Activated CD4-positive, alpha-beta T cell treated with anti-CD3 and anti-CD28 coated beads, Interleukin-2, amount 10 ng/mL, durations not matched to agents 24 days and 14 days (primary cell): ENCODE measurements at places on chromosomes 12 and 14. TPM values are rescaled to one million over a fixed set of nuclear protein-coding genes. Genes with fewer than 3 reads are reported as not detected.

- DNase-seq: no peak
- no peaks in the 10 kb centered on the region for H3K27me3 ChIP-seq
- no peak overlapping the region for H3K4me3 ChIP-seq
- H3K4me1 ChIP-seq: no peaks in the 10 kb centered on the region
- no peaks in the 10 kb centered on the region for H3K36me3 ChIP-seq
These were observed 128.8 kb upstream of the CLEC14A start for GRCh38 chr14:38384741-38385140.

DNA sequence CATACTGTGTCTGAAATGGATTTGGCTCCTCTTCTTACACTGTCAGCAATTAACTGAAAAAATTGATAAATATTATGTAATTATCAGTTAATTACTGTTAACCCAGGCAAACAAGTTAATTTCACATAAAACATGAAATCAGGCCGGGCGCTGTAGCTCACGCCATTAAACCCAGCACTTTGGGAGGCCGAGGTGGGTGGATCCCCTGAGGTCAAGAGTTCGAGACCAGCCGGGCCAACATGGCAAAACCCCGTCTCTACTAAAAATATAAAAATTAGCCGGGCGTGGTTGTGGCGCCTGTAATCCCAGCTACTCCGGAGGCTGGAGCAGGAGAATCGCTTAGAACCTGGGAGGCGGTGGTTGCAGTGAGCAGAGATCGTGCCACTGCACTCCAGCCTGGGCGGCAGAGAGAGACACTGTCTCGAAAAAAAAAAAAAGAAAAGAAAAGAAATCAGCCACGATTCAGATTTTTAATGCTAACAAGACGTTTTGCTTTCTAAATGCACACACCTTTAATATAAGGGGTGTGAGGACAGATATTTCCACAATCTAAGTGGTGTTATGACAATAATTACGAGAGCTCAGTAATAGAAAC, 473 bp upstream of the TMEM19 start:
- H3K4me3 ChIP-seq: peak overlapping the region; percentile 92
- no peaks in the 10 kb centered on the region for H3K36me3 ChIP-seq
- DNase-seq: peak; percentile 56
- no peaks in the 10 kb centered on the region for H3K27me3 ChIP-seq

GRCh38 chr12:70948976-70949336, 28.4 kb upstream of the PTPRR start:
- H3K27ac ChIP-seq: no peak overlapping the region
- no peak overlapping the region for H3K4me3 ChIP-seq
- no peak for DNase-seq
- no peaks in the 10 kb centered on the region for H3K4me1 ChIP-seq
- H3K27me3 ChIP-seq: no peaks in the 10 kb centered on the region
- H3K36me3 ChIP-seq: no peaks in the 10 kb centered on the region

ZDHHC22 gene
- not detected in 2 replicates for total RNA-seq

DNA sequence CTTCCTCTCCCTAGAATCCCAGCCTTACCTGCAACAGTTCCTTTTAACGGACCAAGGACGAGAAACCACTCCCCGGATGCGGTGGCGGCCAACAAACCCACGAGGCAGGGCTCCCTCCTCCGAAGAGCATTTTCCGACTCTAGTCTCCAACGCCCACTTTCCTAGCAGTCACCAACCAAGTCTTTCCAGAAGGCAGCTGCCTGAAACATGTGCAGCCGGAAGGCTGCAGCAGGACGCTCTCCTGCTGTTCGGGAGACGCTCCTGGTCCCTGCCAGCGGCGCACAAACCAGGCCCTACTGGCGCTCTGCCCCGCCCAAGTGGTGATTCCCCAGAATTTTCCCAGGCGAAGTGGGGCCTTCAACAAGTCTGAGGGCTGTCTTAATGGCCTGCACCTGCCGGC, 21.1 kb upstream of the ADAM20 start:
- no peak for DNase-seq
- H3K4me1 ChIP-seq: no peaks in the 10 kb centered on the region
- H3K4me3 ChIP-seq: no peak overlapping the region
- H3K27ac ChIP-seq: no peak overlapping the region
- no peaks in the 10 kb centered on the region for H3K27me3 ChIP-seq

KRT77 gene
- total RNA-seq: not detected in 2 replicates

L3HYPDH gene
- 20.8 TPM in 2 replicates for total RNA-seq

GRCh38 chr14:66330228-66330627, 155.9 kb upstream of the CCDC196 start:
- peaks cover 2% of the 10 kb centered on the region for H3K27me3 ChIP-seq
- H3K4me1 ChIP-seq: no peaks in the 10 kb centered on the region
- H3K27ac ChIP-seq: no peak overlapping the region
- H3K36me3 ChIP-seq: no peaks in the 10 kb centered on the region

BBOF1 gene
- 0.57 and 0.72 TPM in 2 replicates for total RNA-seq

- H3K27ac ChIP-seq: peak overlapping the region; percentile 100
- H3K4me1 ChIP-seq: peaks cover 52% of the 10 kb centered on the region
- peak overlapping the region; percentile 90 for H3K4me3 ChIP-seq
- peaks cover 4% of the 10 kb centered on the region for H3K36me3 ChIP-seq
These were observed 7.0 kb upstream of the UBC start for GRCh38 chr12:124921200-124922031.

PTPN6 gene
- total RNA-seq: 349 and 355 TPM in 2 replicates

DENND5B gene
- 0.19 TPM in 1 of 2 replicates, not detected in the other for total RNA-seq

CDKN3 gene
- 42.5 and 50.8 TPM in 2 replicates for total RNA-seq

DNA sequence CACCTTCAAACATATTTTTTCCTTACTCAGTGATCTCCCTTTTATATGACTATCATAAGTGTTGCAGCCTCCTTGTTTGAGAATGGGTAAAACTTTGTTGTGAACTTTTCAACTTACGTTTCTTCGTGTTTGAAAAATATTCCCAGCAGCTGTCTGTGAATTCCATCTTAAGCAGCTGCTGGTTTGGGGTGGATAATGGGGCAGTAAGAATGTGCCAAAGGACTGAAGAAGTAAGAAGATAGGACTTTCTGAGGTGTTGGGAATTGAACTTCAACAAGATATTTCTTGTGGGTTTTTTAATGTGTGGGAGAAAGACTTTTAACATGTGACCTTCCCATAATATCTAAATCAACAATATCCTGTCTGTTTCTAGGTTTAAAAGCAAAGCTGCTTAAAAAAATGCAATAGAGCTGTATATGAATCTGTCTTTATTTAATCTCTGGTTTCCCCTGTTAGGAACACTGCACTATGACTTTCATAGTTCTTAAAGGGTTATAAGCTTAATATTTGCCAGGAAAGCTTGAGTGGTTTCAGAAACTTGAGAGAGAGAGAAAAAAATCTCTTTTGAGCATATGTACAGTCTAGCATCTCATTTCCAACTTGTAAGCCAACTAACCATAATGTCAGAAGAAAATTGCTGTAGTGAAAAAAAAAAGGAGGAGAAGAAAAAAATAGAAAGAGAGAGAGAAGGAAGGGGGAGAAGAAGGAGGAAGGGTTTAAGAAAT, 1659.2 kb upstream of the FLRT2 start:
- H3K4me1 ChIP-seq: no peaks in the 10 kb centered on the region
- H3K4me3 ChIP-seq: no peak overlapping the region
- H3K27ac ChIP-seq: no peak overlapping the region
- no peaks in the 10 kb centered on the region for H3K27me3 ChIP-seq
- H3K36me3 ChIP-seq: no peaks in the 10 kb centered on the region

DNA sequence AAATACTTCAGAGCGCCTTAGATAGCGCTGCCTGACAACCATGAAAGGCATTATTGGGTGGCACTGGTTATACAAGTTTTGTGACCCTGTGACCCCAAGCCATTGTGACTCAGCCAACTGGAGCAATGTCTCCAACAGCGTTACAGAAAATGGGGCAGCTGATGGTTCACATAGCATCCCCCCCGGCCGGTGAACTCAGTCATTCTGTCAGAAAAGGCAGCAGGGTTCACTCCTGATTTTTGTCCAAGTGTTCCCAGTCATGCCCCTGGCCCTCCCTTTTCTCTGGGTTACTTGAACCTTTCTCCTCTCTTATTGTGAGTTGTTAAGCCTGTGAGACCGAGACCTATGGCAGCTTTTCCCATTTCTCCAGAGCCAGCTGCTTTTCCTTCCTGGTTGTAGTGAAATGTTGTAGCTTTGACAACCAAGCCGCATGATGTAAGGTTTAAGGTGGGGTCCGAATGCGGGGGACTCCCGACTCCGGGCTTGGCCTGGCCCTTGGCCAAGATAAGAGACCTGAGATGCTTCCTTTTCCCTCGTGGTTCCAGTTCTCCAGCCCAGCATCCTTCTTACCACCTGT, 22.0 kb downstream of the CD9 start:
- H3K4me1 ChIP-seq: peaks cover 25% of the 10 kb centered on the region
- H3K36me3 ChIP-seq: no peaks in the 10 kb centered on the region
- no peak overlapping the region for H3K4me3 ChIP-seq
- DNase-seq: no peak

DNA sequence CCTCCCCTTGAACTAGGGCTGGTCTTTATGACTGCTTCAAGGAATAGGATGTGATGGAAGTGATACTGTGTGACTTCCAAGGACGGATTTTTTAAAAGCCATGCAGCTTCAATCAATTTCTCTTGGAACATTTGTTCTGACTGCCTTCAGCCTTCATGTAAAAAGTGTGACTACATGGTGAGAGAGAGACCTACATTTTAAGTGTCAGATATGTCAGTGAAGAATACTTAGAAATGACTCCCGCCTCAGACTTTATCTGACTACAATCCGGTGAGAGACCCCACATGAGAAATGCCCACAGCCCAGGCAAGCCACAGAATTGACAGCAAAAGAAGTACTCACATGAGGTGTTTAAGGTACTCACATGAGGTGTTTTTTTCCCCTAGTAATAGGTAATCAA, 295.3 kb downstream of the KCNC2 start:
- no peak for DNase-seq
- H3K27me3 ChIP-seq: no peaks in the 10 kb centered on the region
- no peak overlapping the region for H3K27ac ChIP-seq
- no peaks in the 10 kb centered on the region for H3K4me1 ChIP-seq
- no peaks in the 10 kb centered on the region for H3K36me3 ChIP-seq
- no peak overlapping the region for H3K4me3 ChIP-seq
